WTC11 (cell line): ENCODE measurements at places on chromosomes 3 and 15.

DNA sequence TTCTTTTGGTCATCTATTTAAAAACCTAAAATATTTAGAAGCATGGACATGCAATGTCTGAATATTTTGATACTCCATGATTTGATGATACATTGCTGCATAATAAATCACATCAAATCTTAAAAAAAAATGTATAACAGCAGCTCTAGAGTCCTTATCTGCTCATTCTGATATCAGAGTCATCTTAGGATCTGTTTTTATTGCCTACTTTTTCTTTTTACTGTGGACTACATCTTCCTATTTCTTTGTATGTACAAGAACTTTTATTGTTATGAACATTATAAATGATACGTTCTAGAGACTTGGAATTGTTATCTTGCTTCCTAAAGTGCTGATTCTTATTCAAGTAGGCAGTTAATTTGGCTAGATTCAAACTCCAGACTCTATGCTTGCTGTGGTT, 72.7 kb downstream of the IQCH start:
- no peak for DNase-seq

DNA sequence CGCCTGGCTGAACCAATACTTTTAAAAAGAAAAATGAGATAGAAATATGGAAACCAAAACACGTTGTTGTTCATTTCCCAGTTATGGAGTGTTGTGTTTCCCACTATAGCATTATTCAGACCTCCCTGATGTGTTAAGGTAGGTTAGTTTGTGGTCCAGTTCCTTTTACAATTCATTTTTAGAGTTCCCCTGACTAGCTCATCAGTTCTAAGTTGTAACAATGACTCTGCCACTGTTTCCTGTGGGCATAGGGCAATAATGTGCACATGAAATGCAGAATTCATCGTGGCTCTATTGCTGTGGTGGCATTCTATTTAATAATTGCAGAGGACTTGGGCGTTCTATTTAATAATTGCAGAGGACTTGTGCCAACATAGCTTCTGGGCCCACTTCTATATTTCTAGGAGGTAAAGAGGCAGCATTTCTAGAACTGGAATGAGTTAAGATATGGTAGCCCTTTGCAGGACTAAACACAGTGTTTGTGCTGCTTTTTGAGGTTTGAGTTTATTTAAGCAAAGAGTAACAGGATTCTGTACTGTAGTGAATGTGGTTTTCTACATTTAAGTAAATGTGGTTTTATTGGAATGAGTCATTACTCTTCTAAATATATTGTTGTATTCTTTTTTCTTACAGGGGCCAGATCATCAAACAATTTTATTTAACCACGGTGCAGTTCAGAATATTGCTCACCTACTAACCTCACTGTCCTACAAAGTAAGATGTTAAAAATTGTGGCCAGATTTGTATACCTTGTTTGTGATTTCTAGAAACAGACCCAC, 47.5 kb downstream of the ARMC8 start:
- DNase-seq, result no peak

DNA sequence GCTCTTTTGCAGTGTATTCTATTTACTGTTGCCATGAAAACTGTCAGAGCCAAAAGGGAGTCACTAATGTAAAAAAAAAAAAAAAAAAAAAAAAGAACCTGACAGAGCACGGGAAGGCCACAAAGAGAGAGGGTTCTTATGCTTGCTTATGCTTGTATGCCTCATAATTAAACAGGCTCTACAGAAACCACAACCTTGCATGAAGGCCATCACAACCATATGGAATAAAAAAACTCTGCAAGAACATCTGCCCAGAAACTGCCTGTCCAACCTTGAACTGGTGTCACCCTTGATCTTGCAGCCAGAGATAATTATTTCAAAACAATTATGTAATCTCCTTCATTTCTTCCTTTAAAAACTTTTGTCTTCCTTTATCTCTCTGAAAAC, 50.1 kb downstream of the CFAP20DC start:
- DNase-seq, result no peak

DNA sequence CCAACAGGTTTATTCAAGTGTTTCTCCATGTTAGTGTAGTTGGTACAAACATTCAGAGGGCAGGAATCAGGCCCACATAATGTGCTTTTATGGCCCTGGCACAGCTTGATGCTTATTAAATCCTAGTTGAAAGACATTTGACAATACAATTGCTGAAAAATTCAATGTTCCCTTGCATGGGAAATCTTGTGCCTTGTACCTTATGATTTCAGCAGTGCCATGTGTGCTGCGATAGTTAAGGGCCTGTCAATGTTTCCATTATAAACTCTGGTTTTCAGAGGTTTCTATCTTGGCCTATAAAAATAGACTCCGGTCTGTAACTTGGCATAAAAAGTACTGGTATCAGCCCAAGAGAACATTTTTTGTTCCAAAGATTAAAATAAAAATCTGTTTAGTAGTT, 207.2 kb downstream of the TBC1D5 start:
- DNase-seq, result no peak

GRCh38 chr3:111227216-111227615, 155.6 kb downstream of the NECTIN3 start:
- DNase-seq, result no peak

GRCh38 chr3:113200351-113200750, 11.0 kb upstream of the BOC start:
- no peak for DNase-seq

GRCh38 chr3:38651153-38651789, 1.8 kb upstream of the SCN5A start:
- peak; percentile 83 for DNase-seq

DNA sequence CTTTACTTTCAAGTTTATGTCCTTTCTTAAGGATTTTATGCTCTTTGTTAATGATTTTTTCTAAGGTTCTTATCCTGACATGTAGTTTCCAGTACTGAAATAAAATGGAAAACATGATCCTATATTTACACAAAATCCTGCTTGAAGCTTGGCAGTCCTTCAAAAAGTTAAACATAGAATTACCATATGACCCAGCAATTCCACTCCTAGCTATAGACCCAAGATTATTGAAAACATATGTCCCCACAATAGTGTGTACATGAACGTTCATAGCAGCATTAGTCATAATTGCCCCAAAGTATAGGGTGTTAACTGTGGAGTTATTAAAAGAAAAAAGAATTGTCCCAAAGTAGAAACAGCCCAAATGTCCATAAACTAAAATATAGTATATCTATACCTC, 33.2 kb downstream of the ITGB5 start:
- DNase-seq, result no peak

DNA sequence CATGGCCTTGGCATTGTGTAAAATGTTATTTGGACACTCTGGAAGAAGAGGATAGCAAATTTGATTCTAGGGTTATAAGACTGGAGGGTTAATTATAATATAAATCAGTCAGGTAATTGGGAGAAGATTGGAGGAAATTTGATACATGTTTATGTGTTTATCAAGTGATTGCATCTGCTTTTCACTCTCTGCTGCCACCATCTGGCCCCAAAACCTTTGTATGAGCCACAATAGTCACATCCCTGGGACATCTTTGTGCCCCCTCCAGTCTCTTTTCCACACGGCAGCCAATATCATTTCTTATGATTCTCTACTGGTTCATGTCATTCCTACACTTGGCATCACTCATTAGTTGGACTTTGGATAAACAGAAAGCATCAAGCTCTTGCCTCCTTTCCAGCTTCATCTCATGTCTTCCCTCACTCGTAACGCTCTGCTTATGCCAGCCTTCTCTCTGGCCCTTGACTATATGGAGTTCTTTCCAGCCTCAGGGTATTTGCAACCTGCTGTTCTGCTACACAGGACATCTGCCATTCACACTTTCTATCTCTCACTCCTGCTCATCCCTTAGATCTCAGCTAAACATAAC, 602.3 kb upstream of the SUCLG2 start:
- peak; percentile 45 for DNase-seq

GRCh38 chr3:165185707-165186327, 10.4 kb downstream of the SLITRK3 start:
- peak; percentile 53 for DNase-seq

GRCh38 chr15:66047321-66048024, 178.2 kb downstream of the RAB11A start:
- DNase-seq, result no peak

GRCh38 chr15:62344806-62345539, 179.9 kb upstream of the C2CD4B start:
- DNase-seq, result peak; percentile 78

DNA sequence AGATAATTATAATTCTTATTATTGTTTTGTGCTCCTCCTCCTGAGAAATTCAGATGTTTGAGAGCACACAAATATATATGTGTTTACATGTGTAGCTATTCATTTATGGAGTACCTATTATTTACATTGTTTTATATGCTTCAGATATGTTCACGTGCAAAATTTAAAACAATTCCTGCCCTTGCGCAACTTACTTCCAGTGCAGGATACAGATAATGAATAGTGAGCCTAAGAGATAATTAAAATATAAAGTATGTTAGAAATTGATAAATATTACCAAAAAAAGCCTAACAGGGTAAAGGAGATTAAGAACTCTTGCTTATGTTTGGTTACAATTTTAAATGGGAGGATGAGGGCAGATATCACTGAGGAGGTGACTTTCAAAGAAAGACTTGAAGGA, 81.7 kb upstream of the DPH6 start:
- no peak for DNase-seq

DNA sequence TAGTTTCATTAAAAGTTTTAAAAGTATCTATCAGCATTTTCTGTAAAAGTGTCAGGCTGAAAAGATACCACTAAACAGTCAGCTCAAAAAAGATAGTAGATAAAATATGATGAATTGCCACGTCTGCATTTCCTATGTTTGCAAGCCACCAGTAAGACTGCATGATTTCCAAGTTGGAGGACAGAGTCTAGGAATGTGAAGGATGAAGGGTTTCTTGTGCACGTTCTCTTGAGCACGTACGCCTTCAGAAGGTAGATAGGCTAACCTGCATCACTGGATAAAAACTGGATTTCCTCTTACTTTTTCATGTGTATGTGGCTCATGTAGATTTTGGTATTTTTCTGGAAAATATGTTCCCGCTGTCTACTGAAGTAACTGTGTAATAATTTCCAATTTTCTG, 9.9 kb upstream of the SEMA6D start:
- DNase-seq, result no peak
